ENCODE measurements at places on chromosomes 11 and 22.

DNA sequence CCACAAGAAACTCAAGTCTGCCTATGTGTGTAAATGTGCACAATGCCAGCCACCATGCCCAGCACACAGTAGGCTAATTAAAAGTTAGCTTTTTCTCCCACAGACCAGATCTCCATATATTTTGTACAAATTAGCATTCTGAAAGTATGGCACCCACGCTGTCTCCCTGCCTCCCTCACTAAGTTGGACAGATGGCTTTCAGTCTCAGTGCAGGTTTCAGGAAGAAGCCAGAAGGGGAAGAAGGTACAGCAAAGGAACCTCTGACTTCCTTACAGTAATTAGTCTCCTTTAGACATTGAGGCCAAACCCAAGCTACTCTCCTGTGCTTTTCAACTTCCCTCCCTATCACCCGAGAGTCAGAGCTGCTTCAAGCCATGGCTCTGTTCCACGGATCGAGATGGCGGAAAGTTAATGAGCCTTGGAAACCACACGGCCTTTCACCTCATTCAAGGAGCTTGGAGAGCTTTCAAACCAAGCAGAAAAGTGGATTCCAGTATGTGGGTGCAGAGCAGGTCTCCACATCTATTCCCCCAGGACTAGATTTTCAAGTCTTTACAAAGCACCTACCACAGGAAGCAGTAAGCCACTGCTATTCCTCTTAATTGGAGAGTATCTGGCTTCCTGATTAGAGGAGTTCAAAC lies 221.1 kb upstream of the NARS2 start:
- no peak for DNase-seq

DNA sequence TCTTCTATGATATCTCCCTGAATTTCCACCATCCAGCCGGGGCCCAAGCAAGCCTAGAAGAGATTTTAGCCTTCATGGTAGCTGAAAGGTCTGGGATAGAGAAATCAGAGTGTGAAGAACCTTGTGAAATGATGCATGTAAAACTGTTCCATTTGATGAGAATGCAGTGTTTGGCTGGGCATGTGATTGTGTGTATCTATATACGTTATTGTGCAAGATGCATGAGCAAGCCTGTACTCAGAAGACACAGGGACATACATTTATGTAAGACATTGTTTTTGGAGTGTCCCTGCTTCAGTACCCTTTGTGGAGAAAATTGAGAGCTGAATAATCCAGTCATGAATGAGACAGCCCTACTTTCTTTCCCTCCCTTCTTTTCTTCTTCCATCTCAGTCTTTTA lies 15.2 kb upstream of the OR52K2 start:
- DNase-seq, result no peak

GRCh38 chr11:127470306-127470884 lies 469.8 kb upstream of the KIRREL3 start:
- no peak for DNase-seq

- DNase-seq, result no peak
Observed at GRCh38 chr11:15119352-15119751, 4.6 kb downstream of the INSC start.

DNA sequence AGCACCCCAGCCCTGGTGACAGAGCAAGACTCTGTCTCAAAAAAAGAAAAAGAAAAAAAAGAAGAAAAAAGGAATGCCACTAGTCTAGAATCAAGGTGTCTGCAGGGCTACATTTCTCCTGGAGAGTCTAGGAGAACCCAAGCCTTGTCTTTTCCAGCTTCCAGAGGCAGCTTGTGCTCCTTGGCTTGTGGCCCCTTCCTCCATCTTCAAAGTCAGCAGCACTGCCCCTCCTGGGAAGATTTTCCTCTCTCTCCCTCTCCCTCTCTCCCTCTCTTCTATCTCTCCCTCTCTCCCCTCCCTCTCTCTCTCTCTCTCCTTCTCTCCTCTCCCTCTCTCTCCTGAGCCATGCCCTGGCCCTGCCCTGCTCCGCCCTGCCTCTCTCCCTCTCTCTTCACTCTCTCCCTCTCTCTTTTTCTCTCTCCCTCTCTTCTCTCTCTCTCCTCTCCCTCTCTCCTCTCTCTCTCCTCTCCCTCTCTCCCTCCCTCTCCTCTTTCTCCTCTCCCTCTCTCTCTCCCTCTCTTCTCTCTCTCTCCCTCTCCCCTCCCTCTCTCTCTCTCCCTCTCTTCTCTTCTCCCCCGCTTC lies 97.7 kb upstream of the FGF3 start:
- no peak for DNase-seq

DNA sequence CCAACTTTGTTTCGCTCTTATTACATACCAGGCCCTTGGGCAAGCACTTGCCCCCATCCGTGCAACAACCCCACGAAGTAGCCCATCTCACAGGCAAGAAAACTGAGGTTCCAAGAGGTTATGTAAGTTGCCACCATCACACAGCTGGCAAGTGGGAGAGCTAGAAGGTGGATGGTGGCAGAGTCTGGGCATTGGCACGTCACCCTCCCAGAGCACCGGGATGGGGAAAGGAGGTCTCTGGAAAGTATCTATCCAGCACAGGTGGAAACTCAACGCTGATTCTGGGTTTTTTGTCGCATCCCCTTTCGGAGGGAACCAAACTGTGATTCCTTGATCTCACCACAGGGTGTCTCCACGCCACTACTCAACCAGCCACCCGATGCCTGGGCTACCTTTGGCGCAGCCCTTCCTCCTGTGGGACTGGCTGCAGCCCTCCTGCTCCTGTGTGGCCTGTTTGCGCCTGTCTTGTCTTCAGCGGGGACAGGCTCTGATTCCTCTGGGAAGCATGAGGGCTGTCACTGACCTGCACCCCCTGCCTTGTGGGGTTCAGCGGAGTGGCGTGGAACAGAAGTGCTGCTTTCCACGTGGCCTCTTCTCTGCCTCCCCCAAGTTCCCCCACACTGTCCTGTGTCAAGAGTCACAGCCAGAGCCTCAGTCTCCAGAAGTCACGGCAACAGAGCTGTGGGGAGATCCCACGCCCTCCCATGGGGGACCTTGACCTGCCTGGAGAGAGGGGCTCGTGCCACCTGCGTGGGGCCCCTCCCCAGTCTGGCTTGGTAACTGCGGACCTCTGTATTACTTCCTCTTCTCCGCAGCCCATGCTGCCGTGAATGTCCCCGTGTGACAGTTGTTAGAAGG lies 34.4 kb upstream of the TRIM29 start:
- DNase-seq, result peak; percentile 64

DNA sequence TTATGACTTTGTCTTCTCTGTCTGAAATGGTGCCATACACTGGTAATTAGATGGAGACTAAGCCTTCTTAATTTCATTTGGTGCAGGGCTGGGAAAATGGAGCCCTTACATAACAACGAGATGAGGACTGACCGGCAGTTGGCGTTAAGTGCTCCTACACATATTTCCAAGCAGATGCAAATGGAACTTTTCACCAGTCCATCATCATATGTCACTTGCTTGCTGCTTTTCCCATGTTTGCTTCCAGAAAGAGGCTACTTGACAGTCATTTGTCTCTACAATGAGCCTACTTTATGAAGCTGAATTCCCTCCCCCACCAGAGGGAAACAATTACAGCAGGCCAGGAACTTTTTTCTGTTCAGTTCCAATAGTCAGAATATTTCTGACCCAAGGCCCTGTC lies 32.6 kb downstream of the SVIP start:
- DNase-seq, result no peak

- DNase-seq, result peak; percentile 80
Observed at GRCh38 chr11:114163830-114164401, 104.4 kb downstream of the ZBTB16 start.

DNA sequence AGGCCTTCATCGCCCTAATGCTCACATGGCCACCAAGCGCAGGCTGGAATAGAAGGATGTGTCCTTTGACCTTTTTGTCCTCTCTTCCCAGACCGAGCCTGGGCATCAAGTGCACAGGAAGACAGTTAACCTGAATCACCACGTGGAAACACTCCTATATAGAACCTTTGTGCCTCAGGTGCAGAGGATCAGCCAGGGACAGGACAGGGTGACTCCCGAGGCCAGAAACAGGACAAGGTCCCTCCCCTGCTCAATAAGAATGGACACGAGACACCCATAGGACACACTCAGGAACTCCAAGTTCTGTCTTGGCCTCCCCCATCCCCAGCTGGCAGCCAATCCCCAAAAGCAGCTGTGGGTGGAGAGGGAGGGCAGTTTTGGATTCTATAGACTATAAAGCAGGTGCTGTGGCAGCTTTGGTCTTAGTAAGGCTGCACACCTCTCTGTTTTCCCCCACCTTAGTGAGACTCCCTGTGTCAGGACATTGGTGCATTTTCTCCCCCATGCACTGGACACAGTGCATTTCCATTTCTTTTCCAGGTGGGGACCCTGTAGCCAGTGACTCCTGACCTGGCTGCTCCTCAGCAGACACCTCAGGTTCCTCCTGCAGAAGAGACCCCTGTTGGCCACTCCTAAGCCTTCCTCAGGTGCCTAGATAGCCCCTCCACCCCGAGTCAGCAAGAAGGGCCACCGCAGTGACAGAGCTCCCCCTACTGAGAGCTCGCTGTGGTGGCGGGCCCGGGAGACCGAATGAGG lies 43.6 kb upstream of the POU2AF1 start:
- DNase-seq, result no peak

- DNase-seq, result no peak
Observed at GRCh38 chr22:47678048-47678447, 915.6 kb downstream of the TBC1D22A start.

- DNase-seq, result no peak
Observed at GRCh38 chr11:108486828-108487227, 11.4 kb downstream of the POGLUT3 start.

- DNase-seq, result no peak
Observed at GRCh38 chr11:95145430-95146060, 55.9 kb downstream of the ENDOD1 start.

DNA sequence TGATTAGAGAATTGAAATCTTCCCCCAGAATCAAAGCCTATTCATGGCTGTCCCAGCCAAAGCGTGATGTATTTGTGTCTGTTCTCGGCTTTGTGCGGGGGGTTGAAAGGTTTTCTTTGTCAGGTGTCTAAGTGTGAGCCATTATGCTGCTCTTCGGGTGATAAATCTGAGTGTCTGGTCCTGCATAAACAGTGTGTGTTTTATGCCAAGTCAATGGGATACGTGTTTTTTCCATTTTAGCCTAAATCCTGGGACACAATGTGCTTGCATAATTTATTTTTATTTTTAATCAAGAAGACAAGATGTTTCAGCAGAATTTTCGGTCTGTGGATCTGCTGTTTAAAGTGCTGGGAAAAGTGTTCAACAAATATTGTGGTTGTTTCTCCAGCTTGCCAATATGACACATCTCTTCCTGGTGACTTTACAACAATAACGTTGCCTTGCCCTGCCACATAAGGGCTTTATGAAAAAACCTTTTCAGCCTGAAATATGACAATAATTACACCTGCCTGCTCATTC lies 267.8 kb downstream of the TBC1D22A start:
- no peak for DNase-seq

- DNase-seq, result no peak
Observed at GRCh38 chr11:72426103-72426757, 8.1 kb downstream of the CLPB start.

DNA sequence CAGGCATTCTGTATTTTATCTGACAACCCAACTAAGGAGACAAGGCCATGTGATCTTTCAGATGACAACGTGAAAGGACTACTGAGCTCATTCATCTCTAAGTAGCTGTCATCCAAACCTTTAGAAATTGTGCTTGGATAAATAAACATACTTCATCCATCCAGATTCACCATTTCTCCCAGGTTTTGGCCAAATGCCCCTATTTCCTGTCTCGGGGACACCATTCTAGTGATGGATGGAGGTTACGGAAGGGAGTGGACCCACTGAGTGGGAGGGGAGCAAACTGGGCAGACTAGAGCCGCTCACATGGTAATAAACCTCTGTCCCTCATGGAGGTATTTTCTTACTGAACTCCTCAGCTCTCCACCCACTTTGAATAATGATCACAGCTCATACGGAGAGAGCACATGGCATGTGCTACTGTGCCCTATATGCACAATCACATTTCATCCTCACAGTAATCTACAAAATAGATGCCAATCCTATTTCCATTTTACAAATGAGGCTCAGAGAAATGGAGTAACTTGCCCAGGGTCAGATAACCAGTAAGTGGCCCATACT lies 114.4 kb downstream of the SLC1A2 start:
- no peak for DNase-seq

- no peak for DNase-seq
Observed at GRCh38 chr11:74320538-74320937, 9.1 kb upstream of the P4HA3 start.

DNA sequence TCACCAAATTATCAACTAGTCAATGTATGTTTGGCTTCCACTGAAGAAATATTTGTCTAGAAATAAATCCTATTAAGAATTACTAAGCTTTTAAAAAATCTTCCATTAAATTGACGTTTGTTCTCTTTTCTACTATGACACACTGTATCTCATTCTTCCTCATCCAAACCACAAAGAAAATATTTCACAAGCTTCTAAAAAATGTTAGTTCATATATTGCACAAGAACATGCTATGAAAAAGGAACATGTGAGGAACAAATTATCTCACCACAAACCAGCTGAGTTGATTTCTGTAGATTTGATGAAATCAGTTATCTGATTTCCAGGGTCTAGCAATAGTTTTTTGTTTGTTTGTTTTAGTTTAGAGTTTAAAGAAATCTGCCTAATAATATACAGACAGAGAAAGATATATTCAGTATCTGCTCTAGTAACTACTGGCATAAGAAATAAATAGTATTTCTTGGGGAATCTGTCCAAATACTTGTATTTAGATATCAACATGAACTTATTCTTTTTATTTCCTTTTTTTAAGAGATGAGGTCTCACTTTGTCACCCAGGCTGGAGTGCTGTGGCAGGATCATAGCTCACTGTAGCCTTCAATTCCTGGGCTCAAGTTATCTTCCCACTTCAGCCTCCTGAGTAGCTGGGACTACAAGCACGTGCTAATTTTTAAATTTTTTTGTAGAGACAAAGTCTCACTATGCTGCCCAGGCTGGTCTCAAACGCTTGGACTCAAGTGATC lies 161.7 kb downstream of the ATG16L2 start:
- DNase-seq, result no peak

DNA sequence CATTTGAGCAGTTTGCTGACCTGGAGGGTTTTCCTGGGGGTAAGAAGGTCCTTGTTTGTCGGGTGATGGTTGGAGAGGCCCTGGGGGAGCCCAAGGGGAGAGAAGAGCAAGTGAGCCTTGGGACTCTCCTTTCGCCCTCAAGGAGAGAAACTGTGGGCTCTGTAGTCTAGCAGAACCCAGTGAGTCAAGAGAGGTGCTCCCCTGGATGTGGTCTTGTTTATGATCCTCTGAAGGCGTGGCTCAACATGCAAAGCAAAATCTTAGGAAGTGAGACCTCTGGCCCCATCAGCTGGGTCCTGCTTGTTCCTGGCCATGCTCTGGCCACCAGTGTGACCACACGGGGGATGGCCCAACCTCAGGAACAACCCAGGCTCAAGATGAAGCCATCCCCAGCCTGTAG lies 66.5 kb upstream of the ALX4 start:
- no peak for DNase-seq

Measured in occipital lobe (tissue), 3 donors.